Dermis microvascular lymphatic vessel endothelial cell (primary cell): ENCODE measurements at places on chromosomes 3 and 15.
A peak's percentile ranks its signal among the peaks of the same experiment; 100 is the strongest.

DNA sequence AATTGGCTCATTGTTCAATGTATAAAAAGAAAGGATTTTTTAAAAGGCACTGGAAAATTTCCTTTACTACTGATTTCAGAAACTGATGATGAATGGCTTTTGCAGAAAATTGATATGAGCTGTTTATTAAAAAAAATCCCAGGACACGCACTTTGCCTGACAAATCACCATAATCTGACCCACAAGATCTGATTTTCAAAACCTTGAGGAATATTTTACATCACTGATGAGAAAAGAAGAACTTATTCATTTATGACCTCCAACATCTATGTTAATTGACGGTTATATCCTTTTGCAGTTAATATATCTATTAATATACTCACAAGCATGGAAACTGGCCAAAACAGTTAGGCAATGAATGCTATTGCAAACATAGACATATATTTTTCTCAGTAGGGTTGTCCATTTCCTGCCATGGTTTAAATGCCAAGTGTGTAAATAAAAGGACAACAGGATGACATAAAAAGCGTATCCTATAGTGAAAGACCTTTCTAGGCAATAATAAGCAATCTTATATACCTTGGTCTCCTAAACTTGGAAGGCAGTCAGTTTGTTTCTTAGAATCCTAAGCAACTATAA is 109.7 kb upstream of the SLC7A14 start:
- DNase-seq = peak; percentile 18

GRCh38 chr3:21979706-21980105 is 228.7 kb upstream of the ZNF385D start:
- no peak for DNase-seq

- no peak for DNase-seq
These were observed 108.6 kb upstream of the LRRFIP2 start for GRCh38 chr3:37283011-37283410.

DNA sequence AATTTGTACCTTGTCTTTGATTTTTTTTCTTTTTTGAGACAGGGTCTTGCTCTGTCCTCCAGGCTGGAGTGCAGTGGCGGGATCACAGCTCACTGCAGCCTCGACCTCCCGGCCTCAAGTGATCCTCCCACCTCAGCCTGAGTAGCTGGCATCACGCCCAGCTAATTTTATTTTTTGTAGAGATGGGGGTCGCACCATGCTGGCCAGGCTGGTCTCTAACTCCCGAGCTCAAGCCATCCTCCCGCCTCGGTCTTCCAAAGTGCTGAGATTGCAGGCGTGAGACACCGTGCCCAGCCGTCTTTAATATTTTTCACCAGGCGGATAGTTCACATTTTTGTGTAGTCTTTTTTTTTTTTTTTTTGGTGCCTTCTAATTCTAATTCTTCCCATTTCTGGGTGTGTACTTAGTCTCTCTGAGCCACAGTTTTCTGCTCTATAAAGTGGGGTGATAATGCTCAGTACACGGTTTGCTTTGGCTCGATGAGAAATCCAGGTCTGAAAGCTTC is 528 bp upstream of the TATDN2 start:
- DNase-seq = no peak

GRCh38 chr3:141646760-141647561 is 91.1 kb upstream of the RNF7 start:
- DNase-seq = peak; percentile 61

DNA sequence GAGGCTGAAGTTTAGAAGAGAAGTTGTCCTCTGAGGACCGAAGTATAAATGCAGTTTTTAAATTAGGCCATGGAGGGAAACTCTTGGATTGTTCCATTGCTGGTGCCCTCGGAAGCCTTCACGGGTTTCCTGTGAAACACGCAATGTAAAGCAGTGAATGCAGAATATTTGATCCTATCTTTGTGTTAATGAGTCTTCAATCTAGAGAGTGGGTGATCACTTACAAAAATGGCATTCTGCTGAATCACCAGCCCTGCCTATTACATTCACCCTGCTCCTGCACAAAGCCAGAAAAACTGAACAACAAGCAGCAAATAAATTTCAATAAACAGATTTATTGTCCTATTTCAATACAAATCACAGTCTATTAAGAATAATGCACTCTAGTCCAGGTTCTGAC is 1063.9 kb downstream of the FHIT start:
- no peak for DNase-seq

DNA sequence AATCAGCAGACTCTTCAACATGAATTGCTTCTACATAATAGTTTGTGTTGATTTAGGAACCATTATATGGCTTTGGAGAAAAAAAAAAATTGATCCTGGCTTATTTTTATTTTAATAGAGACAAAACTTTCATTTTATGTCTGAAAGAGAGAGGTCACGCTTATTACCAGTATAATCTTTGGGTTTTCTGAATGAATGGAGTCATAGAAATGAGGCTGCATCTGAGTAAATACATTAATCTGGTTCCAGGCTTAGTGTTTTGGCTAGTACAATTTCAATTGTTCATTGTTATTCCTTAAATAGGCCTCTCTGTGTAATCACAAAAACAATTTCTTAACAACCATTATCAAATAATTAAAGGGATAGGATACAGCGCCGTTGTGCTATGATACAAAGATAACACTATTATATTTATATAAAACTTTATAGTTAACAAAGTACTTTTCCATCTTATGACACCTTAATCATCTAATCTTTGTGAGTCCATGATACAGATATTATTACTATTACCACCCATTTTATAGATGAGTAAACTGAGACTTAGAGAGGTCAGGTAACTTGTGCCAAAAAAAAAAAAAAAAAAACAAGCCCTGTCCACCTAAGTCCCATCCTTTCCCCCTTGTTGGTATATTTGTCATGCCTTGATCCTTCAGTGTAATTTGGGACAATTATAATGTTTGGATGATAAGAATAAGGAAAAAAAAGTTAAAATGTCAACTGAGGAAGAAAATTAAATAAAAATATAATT is 41.8 kb upstream of the GOLM2 start:
- DNase-seq = no peak

DNA sequence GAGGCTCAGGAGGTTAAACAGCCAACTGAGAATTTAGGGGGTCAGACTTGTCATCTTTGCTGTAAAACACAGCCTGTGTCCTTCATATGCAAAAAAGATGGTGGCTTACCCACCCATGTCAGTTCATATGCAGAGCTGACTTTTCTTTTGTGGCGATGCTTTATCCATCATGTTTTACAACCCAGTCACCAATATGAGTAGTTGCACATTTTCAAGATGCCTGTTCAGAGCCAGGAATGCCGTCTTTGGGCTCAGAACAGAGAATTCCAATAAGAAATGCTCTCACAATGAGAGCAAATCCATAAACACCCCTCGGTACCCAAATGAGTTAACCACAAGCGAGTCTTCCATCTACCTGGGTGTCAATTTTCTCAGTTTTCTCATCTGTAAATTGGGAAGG is 83.6 kb downstream of the TIGIT start:
- DNase-seq = no peak

GRCh38 chr15:74242441-74243185 is 6.5 kb downstream of the CCDC33 start:
- DNase-seq = peak; percentile 44

DNA sequence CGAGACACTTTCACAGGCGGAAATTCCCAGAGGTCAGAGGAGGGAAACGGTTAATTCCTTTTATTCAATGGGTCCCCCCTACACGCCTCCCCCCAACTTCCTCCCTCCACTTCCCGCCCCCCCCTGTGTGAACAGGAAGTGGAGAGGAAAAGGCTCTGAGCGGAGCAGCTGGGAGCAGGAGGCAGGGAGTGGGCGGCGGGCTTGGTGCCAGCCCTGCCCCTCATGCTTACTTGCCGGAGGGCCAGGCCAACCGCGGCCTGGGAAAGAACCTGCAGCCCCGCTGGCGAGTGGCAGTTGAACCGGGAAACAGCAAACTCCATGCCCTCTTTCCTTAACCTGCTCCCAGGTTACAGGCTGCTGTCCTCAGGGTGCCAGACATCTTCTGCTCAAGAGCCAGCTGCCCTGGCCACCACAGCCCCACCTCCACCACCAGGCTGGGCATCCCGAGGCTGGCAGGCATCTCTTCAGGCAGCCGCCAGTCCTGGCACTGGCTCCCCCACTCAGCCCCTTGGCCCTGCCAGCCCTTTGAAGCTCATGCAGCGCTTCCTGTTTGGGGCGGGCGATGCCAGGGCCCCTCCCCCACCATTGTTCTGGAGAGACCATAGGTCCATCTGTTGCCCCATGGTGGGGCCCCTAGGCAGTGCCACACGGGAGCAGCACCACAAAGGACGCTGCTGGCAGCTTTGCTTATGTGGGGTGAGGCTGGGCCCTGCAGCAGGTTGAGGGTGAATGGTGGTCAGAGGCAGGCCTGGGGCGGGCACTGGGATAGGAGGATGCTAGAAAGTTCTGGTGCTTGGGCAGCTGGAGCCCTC is 12.9 kb downstream of the VPS18 start:
- peak; percentile 93 for DNase-seq

GRCh38 chr15:26243382-26243781 is 380.3 kb upstream of the ATP10A start:
- DNase-seq = no peak

DNA sequence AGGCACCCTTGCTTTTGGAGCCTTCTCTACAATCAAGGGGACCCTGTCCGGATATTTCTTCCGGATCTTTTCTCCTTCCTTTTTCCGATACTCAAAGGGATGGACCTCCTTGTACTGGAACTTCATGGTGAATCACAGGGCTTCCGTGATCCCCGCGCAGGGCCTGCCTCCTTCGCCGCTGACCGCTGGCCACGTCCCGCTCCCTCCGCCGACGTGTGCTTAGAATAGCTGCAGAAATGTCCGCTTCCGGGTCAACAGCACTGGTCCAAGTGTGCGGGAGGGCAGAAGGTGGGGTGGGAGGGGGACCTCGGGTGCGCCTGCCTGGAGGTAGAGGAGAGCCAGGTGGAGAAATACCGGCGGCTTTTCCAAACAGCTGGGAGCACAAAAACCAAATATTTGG is 3.0 kb upstream of the ZNF774 start:
- no peak for DNase-seq

DNA sequence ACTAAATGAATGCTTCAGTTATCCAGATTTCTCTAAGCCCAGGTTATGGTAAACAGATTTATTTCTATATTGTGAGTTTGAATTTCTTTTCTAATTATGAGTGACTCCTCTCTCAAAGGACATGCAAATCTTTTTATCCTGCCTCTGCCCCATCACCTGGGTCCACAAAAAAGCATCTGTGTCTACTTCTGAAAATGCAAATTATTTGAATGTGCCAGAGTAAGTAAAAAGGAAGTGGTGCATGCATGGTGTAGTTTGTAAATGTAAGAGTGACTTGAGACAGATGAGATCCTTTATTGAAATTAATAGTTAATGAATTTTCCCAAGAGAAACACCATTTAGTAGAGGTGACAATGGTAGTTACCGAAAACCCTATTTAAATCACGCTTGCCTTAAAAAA is 26.9 kb downstream of the MCTP2 start:
- no peak for DNase-seq

- no peak for DNase-seq
These were observed 92.1 kb downstream of the DTWD1 start for GRCh38 chr15:49712846-49713450.

- DNase-seq = no peak
These were observed 113.2 kb upstream of the NLGN1 start for GRCh38 chr3:173284301-173284700.

GRCh38 chr3:175002732-175003143 is 143.6 kb downstream of the NAALADL2 start:
- no peak for DNase-seq

DNA sequence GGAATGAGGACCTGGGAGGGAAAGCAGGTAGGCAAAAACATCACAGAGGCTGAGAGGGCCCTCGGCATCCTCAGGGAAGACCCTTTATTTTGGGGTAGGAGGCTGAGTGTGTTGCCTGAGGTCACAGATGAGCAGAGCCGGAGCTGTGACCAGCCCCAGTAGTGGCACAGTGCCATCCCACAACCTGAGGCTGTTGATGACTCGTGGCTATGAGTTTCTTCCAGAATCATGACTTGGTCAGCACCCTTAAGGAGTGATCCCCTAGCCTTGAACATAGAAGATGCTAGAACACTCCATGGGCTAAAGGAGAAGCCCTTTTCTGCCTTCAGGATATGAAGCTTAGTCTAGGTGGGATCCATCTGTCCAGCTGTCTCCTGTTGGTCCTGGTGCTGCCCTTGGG is 19.5 kb upstream of the CXCR6 start:
- no peak for DNase-seq

- peak; percentile 63 for DNase-seq
These were observed 4.6 kb downstream of the TSC22D2 start for GRCh38 chr3:150412561-150413231.

DNA sequence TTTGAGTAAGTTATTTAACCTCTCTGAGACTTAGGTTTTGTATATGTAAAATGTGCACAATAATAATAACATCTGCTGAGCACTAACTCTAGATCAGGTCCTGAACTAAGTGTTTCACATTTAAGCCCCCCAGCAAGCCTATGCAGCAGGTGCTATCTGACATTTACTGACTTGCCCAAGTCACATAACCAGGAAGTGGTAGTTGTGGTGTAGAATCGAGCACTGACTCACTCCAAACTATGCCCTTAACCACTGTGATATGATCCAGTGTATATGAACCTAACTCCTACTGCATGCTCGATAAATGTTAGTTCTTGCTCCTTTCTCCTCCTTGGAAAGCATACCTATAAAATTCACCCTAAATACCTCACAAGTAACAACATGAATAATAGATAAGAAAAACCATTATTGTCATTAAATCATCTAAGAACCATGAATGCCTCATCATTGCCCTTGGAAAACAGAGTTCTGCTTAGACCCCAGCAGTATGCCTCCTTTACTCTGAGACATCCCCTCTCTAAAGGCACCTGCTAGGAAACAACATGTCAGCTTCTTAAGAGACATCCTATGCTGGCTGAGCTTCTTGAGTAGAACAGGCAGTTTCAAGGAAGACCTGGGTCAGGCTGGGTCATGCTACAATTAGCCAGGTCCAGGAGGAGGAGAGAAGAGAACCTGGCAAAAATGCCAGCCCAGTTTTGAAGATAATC is 3.0 kb upstream of the SHC4 start:
- DNase-seq = no peak

- no peak for DNase-seq
These were observed 62.5 kb downstream of the TLE3 start for GRCh38 chr15:70035051-70035718.

GRCh38 chr15:85543741-85544155 is 163.3 kb downstream of the AKAP13 start:
- DNase-seq = peak; percentile 10

- DNase-seq = no peak
These were observed 2.9 kb upstream of the CFAP92 start for GRCh38 chr3:128996726-128997125.

DNA sequence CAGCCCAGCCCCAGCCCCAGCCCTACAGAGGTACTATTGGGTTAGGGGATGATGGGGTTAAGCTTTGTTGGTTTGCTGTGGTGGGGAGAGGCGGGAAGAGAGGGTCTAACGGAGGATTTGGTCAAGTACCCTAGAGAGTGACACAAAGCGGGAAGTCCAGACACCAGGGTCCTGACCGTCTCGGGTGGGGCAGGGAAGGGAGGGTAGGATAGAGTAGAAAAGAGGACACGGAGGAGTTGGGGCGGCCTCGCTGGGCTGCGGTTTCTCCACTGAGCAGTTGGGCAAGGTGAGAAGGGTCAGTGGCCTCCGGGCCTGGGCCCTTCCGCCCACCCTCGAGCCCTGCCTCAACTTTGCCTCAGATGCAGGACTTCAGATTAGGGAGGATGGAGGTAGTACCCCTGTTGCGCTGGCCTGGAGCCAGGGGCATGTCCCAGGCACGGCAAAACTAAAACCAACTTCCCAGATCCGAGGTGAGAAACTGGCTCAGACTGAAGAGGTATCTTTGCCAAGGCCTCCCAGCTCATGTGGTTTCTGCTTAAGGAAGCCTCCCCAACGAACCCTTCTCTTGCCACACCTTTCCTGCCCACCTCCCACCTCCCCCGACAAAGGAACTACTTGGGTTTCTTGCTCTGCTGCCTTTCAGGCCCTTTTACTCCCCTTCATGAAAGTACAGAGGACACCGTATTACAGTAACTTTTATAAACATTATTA is 551 bp downstream of the PML start:
- DNase-seq = no peak
